ENCODE measurements at places on chromosomes 1 and 21.

DNA sequence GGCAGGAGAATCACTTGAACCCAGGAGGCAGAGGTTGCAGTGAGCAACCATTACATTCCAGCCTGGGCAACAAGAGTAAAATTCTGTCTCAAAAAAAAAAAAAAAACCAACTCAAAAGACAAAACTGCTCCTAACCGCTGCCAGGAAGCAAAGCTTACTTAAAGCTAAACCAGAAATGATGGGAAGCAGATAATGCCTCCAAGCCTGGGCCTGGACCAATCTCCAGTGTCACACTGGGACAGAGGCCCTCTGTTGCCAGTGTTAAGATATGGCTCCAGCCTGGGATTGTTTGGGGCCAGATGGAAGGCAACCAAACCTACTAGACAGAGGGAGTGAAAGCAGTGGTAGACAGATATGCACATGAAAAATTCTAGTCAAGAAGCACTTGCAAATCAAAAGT is 36.9 kb downstream of the NSL1 start:
- no peak for DNase-seq

GRCh38 chr1:62508187-62508758 is 71.4 kb downstream of the USP1 start:
- no peak for DNase-seq

- DNase-seq, result no peak
These were observed 6.7 kb downstream of the C1orf115 start for GRCh38 chr1:220696863-220697231.

DNA sequence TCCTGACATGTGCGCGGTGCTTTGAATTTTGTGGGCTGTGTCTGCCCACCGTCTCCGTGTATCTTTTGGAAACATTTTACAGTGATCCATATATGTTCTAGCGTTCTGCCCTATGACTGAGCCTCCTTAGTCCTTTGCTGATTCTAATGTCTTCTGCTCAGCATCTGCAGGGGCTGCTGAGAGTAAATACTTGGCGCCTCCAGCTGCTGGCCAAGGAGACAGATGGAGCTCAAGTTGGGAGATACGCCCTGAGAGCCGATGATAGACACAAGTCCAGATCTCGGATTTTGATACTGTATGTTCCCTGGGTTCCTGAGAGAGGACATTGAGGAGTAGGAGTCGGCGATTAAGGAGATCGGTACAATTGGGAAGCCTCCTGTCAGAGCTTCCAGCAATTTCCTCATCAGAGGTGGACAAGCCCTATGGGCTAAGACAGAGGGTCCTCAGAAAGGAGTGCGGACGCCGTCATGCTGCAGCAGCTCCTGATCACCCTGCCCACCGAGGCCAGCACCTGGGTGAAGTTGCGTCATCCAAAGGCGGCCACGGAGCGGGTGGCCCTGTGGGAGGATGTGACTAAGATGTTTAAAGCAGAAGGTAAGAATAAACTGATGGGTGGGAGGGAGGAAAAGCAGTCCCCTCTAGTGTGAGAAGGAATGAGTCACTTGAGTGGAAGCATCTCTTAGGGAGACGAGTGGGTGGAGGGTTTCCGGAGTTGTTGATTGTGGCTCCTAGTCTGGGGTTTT is 390 bp downstream of the ZFP69B start:
- DNase-seq, result peak; percentile 74

DNA sequence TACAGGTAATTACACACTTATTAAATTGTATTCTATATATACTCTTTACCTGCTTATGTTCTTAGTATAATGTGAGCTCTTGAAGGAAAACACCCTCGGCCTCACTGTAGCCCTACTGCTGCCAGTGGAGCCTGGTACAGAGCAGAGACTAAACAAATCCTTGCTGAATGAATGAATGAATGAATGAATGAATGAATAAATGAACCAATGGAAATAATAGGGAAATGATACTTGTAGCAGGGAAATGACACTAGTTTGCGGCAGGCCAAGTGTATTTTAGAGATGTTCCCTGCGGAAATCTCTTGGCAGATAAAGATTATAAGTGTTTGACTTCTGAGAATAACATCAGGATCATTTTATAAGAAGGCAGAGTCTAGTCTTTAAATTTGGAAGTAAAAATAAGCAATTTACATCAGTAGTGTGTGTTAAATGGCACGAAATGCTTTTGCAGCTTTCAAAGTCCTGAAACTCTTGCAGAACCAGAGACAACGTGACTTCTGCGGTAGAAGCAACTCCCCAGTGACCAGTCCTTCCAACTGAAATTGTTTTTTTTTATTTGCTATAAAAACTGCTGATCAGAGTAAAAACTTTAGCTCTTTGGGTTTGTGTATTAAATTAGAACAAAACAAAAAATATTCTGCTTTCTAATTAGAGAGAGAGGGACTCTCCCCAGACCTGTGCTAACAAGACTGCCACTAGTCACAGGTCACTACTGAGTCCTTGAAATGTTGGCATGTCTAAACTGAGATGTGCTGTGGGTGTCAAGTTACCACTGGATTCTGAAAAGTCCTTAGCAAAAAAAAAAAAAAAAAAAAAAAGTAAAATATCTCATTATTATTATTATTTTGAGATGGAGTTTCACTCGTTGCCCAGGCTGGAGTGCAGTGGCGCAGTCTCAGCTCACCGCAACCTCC is 199.3 kb upstream of the MAP1LC3C start:
- no peak for DNase-seq

GRCh38 chr1:168607872-168608428 is 31.5 kb downstream of the XCL1 start:
- no peak for DNase-seq

DNA sequence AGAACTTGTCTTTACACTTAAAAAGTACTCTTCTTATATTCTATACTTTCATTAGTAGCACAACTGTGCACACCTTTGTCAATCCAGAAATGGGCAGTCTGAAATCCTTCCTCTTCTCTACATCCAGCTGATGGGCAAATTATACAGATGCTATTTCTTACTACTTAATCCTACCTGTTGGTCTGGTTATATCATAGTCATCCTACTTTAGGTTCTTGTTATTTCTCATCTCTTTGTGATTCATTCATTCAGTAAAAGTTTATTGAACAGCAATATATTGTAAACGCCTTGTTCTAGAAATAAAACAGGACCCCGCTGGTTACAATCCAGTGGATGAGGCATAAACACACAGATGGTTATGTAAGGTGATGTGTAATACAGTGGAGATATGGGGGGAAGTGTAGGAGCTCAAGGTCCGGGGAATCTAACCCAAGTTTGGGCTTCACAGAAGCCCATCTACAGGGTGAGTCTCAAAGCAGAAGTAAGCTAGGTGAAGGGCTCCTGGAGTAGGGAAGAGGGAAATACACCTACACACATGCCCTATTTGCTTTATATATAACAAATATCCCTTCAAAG is 11.8 kb upstream of the FUBP1 start:
- DNase-seq, result no peak

GRCh38 chr1:206916000-206916709 is 5.6 kb downstream of the FCMR start:
- DNase-seq, result no peak

DNA sequence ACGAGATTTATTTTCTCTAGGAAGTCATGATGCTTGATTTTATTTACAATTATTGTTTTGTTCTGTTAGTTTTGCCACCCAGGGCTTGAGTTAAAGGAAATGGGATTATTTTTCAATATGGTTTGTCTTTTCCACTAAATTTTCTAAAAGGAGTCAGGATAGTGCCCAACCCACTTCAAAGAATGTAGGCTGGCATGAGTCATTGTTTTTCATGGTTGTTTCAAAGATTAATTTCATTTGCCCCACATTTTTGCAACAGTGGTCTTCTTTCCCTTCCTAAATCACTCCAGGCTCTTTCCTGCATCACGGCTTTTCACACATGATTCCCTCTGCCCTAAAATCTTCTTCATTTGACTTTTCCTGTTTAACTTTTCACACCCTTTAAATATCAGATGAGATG is 2.5 kb downstream of the SLAMF6 start:
- no peak for DNase-seq

DNA sequence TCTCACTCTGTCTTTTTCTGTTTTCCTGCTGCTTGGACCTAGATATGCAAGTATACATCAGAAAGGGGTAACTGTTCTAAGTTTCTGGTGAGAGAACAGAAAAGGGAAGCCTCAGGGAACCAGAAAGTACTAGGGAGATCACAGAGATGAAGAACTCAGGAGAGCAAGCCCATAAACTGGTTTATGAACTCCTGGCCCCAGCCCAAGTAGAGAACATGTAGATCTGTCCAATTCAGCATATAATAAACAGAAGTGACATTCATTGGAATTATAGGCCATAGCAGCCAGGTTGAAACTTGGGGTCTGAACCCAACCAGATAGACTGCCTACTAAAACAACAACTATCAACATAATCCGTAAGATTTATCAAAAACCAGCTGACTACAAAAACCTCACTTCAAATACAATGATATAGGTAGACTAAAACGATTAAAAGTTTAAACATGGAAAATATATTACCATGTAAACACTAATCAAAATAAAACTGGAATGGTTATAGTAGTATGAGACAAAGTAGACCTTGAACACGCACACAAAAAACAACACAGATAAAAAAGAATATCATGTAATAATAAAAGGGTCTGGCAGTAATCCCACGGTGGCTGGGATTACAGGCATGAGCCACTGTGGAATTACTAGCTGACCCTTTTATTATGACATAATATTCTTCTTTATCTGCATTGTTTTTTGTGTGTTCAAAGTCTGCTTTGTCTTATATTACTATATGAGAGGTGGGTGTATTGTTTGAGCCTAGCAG is 65.0 kb downstream of the ZSWIM5 start:
- no peak for DNase-seq

Measured in stimulated activated CD8-positive, alpha-beta memory T cell treated with anti-CD3 and anti-CD28 coated beads, Interleukin-15, amount 100 ng/mL, for 4 hours (primary cell).